Mesenchymal stem cell (in vitro differentiated cells and primary cell): ENCODE measurements at places on chromosomes 3 and 15.

GRCh38 chr15:74776821-74777768, 4.8 kb upstream of the CSK start:
- DNase-seq: peak; percentile 41

GRCh38 chr15:93288728-93289294, 199.8 kb upstream of the RGMA start:
- DNase-seq: no peak

DNA sequence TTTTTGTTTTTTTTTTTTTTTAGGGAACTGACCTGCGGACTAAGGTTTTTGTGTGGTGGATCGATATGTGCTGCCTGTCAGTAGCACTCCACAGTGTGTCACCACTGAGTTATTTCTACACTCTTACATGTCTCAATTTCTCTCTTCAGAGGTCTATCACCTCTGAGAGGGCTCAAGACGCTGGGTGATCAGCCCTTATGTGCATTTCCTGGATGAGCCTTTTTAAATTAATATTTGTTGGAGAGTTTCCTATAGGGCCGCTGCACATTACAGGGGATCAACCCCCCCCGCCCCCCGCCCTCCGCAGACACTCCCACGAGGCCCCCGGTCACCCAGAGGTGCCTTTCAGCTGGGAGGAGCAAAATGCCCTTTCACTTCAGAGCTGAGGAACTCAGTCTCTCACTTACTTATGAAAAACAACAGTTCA, 34.5 kb upstream of the AP4E1 start:
- DNase-seq: no peak

DNA sequence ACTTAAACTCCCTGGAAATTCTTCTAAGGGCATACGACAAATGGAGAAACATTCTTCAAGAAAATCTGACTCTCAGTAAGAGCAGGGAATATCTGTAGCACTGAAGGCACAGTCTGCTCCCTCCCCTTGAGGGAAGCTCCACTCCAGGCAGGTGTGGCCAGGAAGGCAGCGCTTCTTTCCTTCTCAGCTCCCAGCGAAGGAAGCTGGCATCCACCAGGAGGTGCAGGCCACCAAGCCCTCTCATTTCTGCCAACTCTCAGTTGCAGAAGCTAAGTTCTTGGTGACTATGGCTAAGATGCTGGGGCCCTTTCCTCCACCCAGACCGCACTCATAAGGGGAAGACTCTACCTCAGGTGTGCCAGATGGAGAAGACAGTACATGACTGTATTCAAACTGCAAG, 37.7 kb upstream of the SLC41A3 start:
- DNase-seq: no peak

DNA sequence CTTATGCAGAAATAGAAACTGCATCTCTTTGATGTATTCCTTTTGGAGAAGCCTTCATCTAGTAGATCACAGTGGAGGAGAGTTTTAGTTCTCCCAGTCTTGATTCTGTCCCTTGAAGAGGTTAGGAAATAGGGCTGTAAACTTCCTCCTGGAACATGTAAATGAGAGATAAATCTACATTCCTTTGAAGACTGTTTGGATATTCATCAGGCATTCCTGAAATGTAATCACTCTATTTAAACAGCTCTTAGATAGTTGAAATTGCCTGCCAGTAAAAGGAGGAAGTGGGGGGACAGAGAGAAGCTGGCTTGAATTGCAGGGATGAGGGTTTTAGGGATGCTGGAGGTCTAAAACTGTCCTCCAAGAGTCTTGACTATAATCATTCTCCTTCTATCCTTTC, 254.3 kb upstream of the LRRC3B start:
- DNase-seq: peak; percentile 8

GRCh38 chr3:140052771-140053702, 118.1 kb downstream of the CLSTN2 start:
- DNase-seq: no peak

DNA sequence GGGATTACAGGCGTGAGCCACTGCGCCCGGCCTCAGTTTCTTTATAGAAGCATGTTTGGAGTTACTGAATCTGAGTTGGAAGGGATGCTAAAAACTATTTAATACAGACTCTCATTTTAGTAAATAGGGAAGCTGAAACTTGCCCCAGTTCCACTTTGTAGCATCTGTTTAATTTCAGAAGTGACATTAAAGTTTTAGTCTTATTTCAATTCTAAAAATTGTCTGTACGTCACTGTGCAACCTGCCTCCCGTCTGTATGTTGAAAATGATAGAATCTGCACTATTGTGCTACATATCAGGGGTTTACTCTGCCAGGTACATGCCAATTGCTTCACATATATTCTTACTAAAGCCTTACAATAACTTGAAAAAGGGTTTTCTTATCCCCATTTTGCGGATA, 15.3 kb downstream of the CNOT10 start:
- DNase-seq: no peak

GRCh38 chr15:34434627-34435305, 2.8 kb downstream of the GOLGA8A start:
- no peak for DNase-seq

DNA sequence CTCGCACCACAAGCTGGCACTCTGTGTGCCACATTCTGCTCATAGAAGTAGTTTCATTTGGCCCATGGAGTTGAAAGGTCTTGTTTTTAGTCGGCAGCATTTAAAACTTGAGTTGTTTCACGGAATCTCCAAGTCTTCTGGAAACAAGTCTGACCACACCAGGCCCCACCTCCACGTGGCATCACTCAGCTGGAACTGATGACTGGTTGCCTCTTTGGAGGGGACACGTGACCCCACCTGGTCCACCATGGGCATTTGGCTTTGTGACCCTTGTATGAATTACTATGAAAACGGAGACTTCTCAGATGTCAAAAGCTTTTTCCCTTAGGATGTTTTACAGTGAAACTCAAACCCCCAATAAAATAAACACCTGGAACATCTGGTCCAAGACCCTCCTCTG, 74.9 kb downstream of the NTRK3 start:
- no peak for DNase-seq

GRCh38 chr3:64993781-64994180, 306.0 kb upstream of the ADAMTS9 start:
- DNase-seq: no peak

DNA sequence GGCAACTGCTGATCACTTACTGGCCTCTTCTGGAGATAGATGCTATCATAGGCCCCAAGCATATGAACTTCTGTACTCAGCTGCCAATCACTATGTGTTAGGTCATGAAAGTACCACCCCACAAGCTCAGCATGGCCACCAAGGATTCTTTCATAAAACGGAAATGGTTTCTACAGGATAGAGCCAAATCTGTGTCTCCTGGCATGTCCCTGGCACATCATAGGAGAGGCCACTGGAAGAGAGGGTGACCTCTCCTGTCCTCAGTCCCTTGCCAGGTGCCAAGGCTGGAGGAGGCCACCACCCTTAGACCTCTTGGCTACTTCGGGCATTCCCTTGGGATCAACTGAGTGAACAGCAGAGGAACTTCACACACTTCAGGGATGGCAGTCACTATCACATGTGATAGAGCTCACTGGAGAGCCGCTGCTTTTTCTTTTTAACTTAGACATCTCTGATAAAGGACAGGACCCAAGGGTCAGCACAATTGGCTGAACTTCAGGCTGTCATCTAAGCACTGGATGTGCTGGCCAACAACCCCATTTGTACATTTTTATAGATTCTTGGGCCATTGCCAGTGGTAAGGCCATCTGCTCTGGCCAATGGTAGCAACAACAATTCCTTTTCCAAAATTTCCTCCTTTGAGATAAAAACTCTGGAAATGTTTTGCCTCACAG, 425.2 kb downstream of the SQOR start:
- DNase-seq: no peak

- peak; percentile 3 for DNase-seq
These were observed 67.8 kb upstream of the CDAN1 start for GRCh38 chr15:42804739-42805138.

DNA sequence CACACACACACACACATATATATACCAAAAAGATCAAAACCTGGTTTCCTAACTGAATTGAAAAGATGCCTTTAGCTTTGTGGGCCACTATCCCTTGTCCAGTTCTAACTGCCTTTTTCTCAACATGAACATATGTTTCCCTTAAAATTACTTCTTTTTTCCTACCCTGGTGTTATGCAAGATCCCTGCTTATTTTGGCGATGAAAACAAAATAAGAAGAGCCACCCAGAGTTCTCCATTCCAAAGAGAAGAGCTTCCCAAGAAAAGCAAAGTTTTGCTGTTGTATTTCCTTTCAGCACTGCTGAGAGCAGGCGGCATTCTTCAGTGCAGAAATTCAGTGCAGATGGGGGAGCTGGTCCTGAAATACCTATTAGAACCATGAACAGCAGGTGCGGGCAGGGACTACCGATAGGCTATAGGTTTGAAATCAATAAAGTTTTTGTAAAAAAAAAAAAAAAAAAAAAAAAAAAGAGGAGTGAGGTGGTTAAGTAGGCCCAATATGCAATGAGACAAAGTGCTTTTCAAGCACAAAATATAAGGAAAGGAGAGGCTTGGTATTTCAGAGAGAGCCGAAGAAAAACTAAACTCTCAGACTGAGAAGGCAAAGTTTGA, 238.0 kb downstream of the FOXP1 start:
- DNase-seq: no peak

- no peak for DNase-seq
These were observed 8.7 kb downstream of the STX19 start for GRCh38 chr3:94019659-94020058.
